GM23248 (cell line): ENCODE measurements at places on chromosomes 16 and 17. TPM values are rescaled to one million over a fixed set of nuclear protein-coding genes. Genes with fewer than 3 reads are reported as not detected.
A peak's percentile ranks its signal among the peaks of the same experiment; 100 is the strongest.

- peaks cover 6% of the 10 kb centered on the region; the same call in 1 of the 2 replicates for H3K4me1 ChIP-seq
- H3K27ac ChIP-seq, result no peak overlapping the region
- no peak for DNase-seq
Measured at GRCh38 chr16:53043986-53044601, 8.6 kb downstream of the CHD9NB start.

GRCh38 chr17:245611-246010 lies 64.2 kb upstream of the DOC2B start:
- H3K27ac ChIP-seq, result no peak overlapping the region
- no peaks in the 10 kb centered on the region for H3K27me3 ChIP-seq
- no peak for DNase-seq
- no peaks in the 10 kb centered on the region for H3K4me1 ChIP-seq
- H3K36me3 ChIP-seq, result no peaks in the 10 kb centered on the region
- no peak overlapping the region for H3K4me3 ChIP-seq

GRCh38 chr16:68665501-68665900 lies 20.4 kb downstream of the CDH3 start:
- peaks cover 33% of the 10 kb centered on the region for H3K4me1 ChIP-seq
- H3K4me3 ChIP-seq, result no peak overlapping the region
- H3K27ac ChIP-seq, result no peak overlapping the region
- peak; percentile 36 for DNase-seq
- no peaks in the 10 kb centered on the region for H3K27me3 ChIP-seq

DNA sequence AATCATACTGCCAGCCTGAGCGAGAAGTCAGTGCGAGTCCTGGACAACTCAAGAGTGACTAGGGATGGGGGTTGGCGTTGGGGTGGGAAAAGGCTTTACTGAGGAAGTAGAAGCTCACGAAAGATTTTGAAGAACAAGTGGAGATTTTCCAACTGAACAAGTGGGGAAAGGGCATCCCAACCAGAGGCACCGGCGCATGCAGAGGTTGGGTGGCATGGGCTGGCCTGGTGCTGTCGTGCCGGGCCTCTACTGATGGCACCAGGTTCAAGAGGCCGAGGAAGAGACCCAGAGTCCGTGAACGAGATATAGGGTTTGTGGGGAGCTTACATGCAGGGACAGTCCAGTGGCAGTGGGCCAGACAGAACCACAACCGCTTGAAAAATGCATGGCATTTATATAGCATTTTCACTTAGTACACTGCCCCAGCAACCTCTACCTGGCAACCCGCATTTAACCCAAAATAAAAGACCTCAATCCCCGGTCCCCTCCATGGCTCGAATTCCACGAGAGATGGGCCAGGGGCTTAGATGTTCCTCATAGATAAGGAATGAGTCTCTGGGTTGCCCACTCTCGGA lies 7.7 kb upstream of the ITGA3 start:
- no peak overlapping the region for H3K27ac ChIP-seq
- H3K4me1 ChIP-seq, result peaks cover 62% of the 10 kb centered on the region
- H3K36me3 ChIP-seq, result no peaks in the 10 kb centered on the region
- H3K27me3 ChIP-seq, result no peaks in the 10 kb centered on the region
- DNase-seq, result no peak
- no peak overlapping the region for H3K4me3 ChIP-seq

TMEM256 gene
- total RNA-seq, result 18.0 and 59.3 TPM in 2 replicates
